ENCODE measurements at places on chromosomes 5 and 9.

- DNase-seq = no peak
Observed at GRCh38 chr9:21160178-21160577, 6.3 kb downstream of the IFNA21 start.

GRCh38 chr5:135508496-135509005 lies 27.2 kb downstream of the NEUROG1 start:
- DNase-seq = no peak

- no peak for DNase-seq
Observed at GRCh38 chr5:134095887-134096589, 18.4 kb upstream of the TCF7 start.

DNA sequence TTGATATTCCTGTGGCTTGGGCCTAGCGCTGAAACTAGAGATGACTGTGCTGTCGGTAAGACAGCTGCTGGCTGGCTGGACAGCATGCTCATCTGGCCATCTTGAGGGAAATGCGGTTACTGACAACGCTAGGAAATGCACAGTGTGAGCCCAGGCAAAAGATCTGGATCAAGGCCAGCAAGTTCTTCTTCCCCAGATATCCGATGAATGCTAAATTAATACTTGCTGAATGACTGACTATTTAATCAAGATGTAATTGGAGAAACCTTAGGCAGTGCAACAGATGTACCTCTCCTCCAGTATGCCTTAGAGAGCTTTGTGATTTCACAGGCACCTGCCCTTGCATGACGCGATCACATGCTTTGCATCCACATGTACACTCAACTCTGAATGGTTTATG lies 659.1 kb downstream of the EFNA5 start:
- no peak for DNase-seq

DNA sequence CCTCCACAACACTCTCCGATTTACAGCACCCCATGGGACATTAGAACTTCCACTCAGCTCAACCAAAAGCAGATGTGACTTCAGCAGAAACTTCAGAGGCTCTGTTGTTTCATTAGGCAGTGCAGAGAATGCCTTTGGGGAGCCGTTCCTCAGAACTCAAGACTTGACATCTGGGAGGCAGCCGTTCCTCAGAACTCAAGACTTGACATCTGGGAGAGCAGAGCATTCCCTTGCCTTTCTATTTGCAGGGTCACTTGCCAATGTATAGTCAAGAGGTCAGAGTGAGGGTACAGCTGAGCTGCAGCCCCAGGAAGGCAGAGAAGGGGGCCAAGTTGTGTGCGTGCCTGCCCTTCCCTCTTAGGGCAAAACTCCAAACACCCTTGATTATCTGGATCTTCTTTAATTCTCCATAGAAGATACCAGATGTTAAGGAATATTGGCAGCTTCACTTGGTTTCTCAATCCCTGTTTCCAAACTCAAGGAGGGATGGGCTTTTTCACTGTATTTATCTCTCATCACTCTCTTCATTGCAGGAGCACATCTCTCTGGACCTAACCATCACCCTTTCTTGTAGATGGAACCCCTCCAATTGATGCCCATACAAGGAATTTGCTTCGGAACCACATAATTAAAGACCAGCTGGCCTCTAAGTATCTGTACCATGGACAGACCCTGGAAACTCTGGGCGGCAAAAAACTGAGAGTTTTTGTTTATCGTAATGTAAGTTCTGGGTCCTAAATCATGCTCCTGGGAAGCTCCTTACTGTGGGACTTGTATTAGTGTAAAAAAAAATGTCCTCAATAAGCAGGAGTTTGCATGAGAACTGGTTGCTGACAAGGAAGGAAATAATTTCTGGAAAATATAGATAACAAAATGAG lies 25.6 kb downstream of the TGFBI start:
- DNase-seq = no peak

DNA sequence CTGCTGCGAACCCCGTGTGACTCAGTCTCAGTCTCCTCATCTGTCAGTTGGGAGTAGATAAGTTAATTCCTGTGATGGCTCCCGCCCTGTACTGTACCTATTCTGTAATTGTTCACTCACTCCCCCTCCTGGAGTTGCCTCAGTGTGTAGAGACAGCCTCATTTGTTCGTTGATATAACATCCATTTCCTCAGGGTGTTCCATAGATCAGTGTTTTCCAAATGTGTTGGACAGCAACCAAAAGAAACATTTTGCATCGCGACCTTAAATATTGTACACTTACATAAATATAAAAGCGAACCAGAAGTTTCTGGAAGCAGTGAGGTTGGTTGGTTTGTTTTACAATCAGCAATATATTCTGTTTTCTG lies 698 bp downstream of the NFX1 start:
- DNase-seq = no peak

GRCh38 chr5:56440871-56441740 lies 208.0 kb upstream of the ANKRD55 start:
- no peak for DNase-seq

DNA sequence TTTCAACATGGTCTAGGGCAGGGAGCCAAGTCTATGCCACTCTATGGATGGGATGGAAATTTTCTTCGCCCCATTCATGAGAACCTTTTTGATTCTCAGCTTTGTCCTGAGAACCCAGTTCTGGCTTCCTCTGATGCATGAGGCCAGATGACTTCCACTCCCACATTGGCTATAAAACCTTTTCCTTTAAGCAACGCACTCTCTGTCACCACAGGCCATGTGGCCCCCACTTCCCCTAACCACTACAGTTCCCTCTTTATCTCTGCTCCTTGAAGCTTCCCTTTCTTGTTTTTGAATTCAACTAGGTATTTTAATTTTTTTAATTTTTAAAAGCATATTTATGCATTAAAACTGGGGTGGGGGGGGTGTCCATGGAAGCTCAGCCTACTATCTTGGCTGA lies 401.3 kb downstream of the ENC1 start:
- DNase-seq = no peak

- no peak for DNase-seq
Observed at GRCh38 chr5:177430140-177430951, 3.9 kb downstream of the GRK6 start.

- DNase-seq = no peak
Observed at GRCh38 chr5:144281784-144282183, 111.1 kb downstream of the KCTD16 start.

- no peak for DNase-seq
Observed at GRCh38 chr9:129697656-129698253, 32.3 kb downstream of the PRRX2 start.

DNA sequence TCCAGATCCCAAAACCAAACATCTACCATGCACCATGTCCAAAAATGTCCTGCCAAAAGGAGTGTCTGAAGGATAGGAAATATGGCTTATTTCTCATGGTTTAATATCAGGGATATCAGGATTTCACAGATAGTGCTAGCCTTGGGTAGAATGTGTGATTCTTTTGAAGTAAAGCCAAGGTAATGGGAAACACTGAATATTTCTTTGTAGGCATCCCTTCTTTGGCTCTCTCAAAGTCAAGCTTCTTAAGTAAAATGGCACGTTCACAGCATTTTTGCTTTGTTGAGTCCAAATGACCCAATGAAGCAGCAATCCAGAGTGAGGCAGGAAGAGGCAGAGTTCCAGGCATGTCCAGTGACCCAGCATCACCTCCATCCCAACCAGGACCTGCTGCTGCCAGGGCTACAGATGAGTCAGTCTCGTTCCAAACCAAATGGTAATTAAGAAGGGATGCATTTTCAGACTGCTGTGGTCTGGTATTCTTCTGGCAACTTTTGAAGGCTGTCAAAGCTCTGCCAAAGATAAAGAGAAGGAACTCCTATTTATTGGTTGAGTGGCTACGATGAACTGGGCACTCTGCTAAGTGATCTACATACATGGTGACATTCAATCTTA lies 678.8 kb upstream of the KLF4 start:
- DNase-seq = no peak

- DNase-seq = no peak
Observed at GRCh38 chr9:84670138-84671041, 861 bp downstream of the NTRK2 start.

- no peak for DNase-seq
Observed at GRCh38 chr9:78552802-78553201, 255.9 kb downstream of the PSAT1 start.

DNA sequence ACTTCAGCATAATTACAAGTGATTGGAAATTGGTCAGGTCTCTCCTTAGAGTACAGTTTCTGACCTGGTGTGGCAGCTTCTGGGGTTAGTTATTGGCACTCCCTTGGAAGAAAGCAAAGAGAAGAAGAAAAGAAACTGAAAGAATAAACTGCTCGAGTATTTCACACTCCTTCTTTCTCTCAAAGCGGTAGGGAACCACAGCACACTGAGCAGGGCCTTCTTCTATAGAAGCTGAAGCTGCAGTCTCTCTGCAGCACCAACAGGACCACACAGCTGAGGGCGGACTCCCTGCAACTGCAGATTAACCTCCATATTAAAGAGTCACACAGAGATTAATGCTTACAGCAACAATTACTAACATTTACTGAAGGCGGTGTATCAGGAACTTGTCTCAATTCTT lies 152.0 kb downstream of the TRPM6 start:
- DNase-seq = no peak

DNA sequence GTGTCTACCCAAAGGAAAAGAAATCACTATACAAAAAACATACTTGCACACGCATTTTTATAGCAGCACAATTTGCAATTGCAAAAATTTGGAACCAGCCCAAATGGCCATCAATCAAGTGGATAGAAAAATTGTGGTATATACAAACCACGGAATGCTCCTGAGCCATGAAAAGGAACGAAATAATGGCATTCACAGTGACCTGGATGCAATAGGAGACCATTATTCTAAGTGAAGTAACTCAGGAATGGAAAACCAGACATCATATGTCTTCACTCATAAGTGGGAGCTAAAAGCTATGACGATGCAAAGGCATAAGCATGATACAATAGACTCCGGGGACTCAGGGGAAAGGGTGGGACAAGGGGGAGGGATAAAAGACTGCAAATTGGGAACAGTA lies 78.4 kb downstream of the ENC1 start:
- DNase-seq = no peak

- DNase-seq = no peak
Observed at GRCh38 chr9:23926368-23926767, 100.3 kb upstream of the ELAVL2 start.

DNA sequence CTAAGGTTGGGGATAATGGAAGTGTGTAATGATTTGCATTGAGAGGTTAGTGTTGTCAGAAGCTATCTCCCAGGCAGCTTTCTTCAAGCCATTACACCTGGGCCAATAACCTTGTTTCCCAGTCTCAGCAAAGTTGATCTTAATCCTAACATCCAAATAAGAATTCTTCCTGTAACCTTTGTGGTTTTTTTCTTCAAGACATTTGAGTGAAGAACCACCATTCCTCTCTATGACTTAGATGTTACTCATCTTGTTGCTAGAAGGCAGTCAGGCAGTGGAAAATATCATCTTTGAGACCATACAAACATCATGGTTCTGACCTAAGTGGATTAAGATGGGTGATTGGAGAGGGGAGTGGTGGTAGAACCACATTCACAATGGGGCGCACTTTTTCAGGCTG lies 103.5 kb downstream of the NDUFAF2 start:
- no peak for DNase-seq

DNA sequence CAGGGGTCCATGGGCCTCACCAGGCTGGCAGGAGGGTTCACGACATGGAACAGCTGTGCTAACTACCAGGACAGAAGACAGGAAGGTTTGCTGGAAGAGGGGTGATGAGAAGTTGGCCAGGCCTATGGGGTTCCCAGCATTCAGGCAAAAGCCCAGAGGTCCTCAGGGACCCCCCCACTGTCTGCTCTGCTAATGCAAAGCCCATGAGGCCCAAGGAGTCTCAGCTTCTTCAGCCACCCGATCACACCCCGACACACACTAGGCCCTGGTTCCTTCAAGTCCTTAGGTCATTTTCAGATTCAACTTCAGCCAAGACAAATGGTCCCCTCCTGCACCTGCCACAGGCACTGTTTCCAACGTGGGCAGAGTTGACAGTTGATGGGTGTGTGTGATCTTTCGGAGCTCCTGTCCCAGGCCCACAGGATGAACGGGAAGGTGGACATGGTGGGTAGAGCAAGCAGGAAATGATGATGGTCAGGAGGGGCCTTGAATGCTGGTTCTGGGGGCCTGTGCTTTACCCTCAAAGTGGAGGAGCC lies 20.4 kb downstream of the ADAMTS2 start:
- no peak for DNase-seq

GRCh38 chr9:110635589-110635988 lies 33.0 kb upstream of the MUSK start:
- DNase-seq = no peak

DNA sequence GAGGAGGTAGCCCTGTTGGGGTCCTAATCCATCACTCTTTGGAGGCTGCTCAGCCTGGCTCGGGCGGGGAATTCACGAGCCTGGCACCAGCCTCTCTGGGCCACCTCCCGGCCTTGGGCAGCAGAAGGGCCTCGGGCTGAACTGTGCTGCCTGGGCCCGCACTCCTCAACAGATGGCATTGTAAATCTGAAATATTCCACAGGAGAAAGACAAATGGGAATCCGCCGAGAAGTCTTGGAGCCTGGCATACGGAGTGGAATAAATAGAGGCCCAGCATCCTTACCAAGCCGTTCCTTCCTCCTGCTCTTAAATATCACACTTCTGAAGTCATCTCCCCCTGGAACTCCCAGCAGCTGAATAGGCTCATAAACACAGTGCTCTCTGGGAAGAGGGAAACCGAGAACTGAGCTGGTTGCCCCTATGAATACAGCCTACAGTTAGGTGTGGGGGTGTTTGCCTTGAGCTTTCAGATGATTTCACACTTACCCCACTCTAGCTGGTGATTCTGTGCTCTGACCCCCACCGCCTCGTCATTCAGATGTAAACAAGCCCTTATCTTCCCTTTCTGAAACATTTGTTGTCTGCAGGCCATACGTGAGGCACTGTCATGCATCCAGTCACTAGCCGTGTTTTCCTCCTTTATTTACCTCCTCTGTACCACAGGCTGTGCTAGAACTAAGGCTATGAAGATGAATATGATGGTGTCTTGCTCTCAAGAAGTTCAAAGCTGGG lies 455.0 kb upstream of the CLINT1 start:
- no peak for DNase-seq

DNA sequence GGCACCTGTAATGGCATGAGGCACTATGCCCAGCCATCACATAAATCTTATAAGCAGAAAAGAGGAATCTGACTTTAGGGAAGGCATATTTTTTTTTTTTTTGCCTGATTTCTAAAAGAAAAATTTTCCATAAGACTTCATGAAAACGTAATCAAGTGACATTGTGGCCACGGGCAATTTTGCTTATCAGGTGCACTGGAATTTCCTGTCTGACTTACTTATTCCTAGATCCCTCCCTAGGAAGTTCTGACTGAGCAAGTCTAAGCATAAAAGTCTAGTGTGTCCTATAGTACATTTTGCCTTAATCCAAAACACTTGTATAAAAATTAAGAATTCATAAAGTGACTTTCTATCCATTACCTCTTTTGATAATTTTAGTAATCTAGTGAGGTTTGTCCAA lies 12.5 kb downstream of the C5orf46 start:
- no peak for DNase-seq

DNA sequence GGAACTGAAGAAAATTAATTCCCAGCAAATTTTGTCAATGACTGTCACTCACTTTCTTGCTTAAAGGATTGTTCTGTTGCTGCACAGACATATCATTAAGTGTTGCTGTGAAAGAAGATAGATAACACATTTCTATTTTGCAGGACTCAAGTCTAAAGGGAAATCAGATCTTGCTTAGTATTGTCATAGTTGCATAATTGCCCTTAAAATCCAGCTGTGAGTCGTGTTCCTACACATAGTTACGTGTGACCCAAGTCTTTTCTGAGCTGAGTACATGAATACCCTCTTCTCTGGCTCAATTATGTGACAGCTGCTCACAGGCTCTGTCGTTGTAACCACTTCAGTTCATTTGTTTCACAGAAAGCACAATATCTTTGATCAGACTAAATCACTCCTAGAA lies 390.8 kb downstream of the DTWD2 start:
- DNase-seq = no peak

- DNase-seq = no peak
Observed at GRCh38 chr5:174229514-174230370, 184.2 kb downstream of the NSG2 start.

All from activated T-helper 1 cell treated with anti-CD3 and anti-CD28 coated beads, Interleukin-2, amount 50 U/mL, for 16 hours (primary cell).